ENCODE measurements at places on chromosomes 7 and 10. TPM values are rescaled to one million over a fixed set of nuclear protein-coding genes. Genes with fewer than 3 reads are reported as not detected.

- peak; percentile 79 for DNase-seq
Measured at GRCh38 chr10:58943256-58943890, 233.1 kb upstream of the PHYHIPL start.

GNGT1 gene
- not detected for total RNA-seq

GRCh38 chr7:142632271-142633134 is 116.8 kb upstream of the PRSS1 start:
- peak; percentile 66 for DNase-seq

DNA sequence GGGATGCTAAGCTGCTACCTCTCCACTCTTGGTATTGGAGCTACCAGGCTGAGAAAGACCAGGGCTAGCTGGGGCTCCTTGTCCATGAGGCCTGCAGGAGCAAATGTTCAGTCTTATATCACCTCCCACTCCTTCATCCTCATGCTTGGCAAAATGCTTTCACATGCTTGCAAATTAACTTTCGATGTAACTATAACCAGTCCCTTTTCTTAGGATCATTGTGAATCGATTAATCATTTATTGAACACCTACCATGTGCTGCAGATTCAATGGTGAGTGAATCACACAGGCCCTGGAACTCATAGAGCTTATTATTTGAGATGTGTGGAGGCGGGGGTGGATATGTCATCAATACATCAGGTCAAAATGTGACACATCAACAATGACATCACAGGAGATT is 138.6 kb downstream of the EMX2 start:
- no peak for DNase-seq

RBP3 gene
- total RNA-seq, result not detected

GRCh38 chr10:112779025-112779770 is 170.8 kb upstream of the TCF7L2 start:
- no peak for DNase-seq

GRCh38 chr7:155533827-155534690 is 12.3 kb downstream of the CNPY1 start:
- DNase-seq, result peak; percentile 90

MYOF gene
- 352 TPM for total RNA-seq

DNA sequence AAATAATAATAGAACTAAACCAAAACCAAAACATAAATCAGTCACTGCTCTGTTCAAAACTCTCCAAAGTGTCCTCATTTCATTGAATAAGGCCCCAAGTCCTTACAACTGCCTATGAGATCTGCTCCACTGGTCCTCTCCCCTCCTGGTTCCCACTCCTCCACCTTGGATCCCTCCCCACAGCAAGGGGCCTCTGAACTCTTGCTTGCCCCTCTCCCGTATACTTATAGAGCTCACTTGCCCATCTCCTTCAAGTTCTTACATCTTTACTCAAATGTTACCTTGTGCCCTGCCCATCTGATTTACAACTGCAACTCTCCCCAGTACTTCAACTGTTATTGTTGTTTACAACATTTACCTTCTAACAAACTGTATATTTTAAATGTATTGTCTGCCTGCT is 819 bp downstream of the POLD2 start:
- peak; percentile 27 for DNase-seq

GRCh38 chr10:30583778-30584415 is 45.7 kb downstream of the LYZL2 start:
- DNase-seq, result peak; percentile 76

GHRHR gene
- not detected for total RNA-seq

GRCh38 chr7:39691821-39692220 is 68.4 kb downstream of the RALA start:
- peak; percentile 76 for DNase-seq
